ENCODE measurements at places on chromosomes 3 and 15.

DNA sequence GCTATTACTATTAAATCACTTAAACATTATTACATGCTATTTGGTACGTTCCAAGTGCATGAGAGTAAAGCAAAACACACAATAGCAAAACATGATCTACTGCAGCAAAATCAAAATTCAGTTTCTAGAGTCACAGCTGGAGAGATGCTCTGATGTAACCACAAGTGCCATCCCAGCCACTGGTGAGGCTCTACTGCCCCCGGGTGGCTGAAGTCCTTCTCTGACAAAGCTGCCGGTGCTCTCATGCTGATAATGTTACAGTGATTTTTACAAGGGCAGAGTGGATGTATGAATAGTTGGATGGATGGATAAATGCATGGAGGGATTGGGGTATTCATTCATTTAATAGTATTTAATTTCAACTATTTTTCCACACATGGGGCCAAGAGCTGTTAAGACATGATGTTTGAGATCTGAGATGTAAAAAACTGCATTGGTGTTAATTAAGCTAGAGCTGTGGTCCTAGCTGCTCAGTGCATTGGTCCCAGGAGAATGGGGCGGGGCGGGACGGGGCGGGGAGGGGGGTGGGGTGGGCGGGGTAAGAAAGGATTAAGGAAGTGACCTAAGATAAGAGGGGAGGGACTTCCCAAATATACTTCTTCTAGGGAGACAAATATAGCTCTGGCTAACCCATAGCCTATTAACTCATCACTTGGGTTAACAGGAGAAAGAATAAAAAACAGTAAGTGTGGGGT is 5.3 kb upstream of the SPESP1 start:
- DNase-seq = peak; percentile 89

DNA sequence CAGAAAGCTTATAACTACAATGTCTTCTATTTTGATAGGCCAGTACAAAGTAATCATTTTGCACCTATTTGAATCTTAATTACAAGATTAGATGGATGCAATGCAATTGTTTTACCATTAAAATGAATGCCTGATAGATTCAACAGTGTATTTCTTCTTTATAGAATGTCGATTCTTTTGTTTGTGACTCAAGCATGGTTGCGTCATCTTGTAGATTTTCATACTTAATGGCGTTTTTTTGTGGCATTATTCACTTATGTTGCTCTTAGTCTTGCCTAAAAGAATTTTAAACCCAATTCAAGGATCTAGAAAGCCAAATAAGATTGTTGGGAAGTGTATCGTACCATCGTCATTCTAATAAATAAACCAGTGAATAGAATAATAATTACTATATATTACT is 21.4 kb downstream of the ZBTB38 start:
- DNase-seq = no peak

DNA sequence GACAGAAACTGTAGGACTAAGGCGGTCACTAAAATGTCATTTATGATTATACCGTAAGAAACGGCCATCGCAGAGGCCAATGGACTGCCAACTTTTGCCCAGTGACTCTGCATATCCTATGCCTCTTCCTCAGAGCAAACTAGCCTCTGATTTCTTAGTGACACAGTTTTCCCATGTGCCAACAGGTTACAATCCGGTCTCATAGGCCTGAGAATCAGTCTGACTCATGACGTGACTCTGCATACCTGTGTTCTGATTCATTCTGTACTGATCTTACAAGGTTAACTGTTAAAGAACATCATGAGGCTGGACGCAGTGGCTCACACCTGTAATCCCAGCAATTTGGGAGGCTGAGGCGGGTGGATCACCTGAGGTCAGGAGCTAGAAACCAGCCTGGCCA is 17.8 kb downstream of the RUBCN start:
- no peak for DNase-seq

- no peak for DNase-seq
These were observed 45.4 kb upstream of the MTMR10 start for GRCh38 chr15:31036783-31037182.

All from femur (tissue), 1 donor.